ENCODE measurements at places on chromosomes 16 and 17.

DNA sequence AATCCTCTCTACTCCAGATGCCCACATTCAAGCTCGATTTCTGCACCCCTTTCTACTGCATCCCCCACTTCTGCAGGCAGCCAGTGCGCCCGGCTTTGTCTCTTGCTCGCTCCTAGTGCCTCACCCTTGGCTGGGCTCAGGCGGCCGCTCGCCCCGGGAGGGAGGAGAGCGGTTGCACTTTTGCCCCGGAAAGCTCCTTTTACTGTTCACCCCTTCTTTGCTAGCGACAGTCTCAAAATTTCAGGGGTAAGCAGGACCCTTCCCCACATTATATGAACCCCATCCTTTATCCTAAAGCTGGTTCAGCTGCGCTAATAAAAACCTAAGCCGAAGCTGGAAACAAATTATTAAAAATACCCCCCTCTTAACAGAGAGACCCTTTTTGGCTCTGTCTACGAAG lies 1.0 kb downstream of the HOXB5 start:
- DNase-seq, result no peak

- DNase-seq, result no peak
These were observed 738.8 kb downstream of the WWOX start for GRCh38 chr16:78838276-78838675.

DNA sequence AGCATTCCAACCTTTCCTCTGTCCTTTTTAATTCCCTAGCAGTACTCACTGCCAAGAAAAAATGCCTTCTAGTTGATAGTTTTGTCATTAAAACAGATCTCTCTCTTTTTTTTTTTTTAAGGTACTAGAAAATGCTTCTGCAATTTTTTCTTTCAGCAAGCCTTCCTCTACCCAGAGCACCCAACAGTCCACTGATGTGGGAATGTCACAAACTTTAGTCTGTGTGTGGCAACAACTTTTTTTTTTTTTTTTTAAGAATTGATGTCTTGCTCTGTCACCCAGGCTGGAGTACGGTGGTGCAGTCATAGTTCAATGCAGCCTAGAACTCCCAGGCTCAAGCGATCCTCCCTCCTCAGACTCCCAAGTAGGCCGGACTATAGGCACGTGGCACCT lies 34.7 kb downstream of the CDRT15 start:
- DNase-seq, result no peak

DNA sequence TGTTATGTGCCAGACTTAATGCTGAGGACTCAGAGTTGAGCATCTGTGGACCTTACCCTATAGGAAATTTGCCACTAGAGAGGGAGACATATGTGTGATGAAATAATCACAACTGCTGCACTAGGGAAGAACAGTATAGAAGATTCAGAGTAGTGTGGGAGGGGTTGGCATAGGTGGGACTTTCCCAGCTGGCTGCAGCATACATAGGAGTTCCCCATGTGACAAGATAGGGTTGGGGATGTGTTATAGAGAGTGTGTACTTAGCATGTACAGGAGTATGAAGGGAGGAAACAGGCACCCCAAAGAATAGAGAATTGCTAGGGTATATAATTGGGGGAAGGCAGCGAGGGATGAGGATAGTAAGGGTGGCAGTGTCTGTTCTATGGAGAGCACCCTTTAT lies 2.9 kb downstream of the NUP93 start:
- DNase-seq, result no peak

GRCh38 chr16:67966549-67967182 lies 1.8 kb downstream of the SLC12A4 start:
- no peak for DNase-seq

DNA sequence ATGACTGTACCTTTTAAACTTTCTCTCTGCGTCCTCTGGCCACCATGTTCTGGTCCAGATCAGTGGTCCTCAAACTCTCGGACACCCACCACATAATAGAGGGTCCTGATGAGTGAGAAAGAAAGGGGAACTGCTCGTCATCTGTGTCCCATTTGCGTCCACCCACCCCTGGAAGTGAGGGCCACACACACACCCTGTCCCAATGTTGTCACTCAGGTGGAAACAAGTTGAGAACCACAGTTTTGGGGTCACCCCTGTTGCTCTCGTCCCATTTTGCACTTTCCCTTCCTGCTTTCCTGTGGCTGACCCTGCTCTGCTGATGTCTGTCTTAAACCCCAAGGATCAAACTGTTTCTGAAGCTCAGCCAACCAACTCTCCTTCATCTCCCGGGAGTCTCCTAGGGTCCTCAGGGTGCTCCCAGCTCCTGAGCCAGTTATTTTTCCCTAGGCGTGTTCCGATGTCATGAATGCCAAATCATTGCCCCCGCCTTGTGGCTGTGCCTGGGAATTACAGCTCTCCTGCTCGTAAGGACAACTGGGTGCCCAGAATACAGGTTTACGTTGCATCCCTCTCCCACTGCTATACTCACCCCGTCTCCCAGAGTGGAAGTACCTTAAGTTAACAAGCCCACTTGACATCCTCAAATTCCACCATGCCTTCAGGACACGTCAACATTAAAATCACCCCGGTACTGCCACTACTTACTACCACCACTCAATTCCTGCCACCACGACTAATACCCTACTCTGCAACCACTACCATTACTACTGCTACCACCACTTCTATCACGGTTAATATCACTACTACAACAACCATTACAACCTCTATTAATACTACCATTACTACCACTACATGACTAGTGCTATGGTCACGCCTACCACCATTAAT lies 26.0 kb upstream of the HNF1B start:
- no peak for DNase-seq

- DNase-seq, result no peak
These were observed 976 bp downstream of the CCL3L1 start for GRCh38 chr17:36195434-36196130.

DNA sequence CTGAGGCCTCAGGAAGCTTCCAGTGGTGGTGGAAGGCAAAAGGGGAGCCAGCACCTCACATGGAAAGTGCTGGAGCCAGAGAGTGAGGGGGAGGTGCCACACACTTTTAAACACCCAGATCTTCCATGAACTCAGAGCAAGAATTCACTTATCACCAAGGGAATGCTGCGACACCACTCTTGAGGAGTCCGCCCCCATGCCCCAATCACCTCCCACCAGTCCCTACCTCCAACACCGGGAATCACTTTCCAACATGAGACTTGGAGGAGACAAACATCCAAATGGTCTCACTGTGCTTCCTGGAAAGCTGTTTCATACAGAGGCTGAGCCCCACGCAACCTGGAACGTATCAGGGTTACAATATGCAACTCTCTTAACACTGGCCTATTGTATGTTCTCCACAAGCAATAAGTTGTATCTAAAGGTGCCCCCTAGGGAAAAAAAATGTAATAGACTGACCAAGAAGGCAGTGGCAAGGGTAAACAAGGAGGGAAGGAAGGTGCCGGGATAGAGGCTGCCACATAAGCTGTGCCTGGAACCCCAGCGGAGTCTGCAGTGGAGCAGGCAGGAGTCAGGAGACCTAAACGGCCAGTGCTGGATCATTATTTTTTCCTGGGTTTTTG lies 106.7 kb upstream of the FOXF1 start:
- DNase-seq, result no peak

GRCh38 chr16:72149676-72150464 lies 22.1 kb downstream of the PMFBP1 start:
- DNase-seq, result no peak

DNA sequence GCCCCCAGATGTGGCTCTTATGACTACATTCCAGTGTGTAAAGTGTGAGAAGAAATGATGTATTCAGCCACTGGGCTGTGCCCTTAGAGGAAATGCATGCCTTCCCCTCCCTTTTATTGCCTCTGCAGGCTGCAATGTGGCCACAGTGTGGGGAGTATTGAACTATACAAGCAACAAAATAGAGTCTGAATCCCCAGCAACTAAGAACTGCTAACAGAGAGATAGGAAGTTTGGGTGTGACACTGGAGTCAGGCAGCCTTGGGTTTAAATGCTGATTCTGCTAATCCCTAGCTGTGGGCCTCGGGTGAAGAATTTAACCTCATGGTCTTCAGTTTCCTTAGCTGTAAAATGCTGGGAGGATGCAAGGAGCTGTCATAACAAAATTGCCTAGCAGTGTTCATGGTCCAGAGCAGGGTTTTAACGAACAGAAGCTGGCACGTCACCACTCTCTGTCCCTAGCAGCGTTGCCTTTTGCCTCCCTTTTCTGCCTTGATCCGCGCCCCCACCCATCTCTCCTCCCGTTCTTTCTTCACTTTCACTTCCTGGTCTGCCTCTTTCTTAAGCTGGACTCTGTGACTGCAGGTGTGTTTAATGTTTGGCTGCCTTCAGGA lies 50.3 kb downstream of the KPNA2 start:
- DNase-seq, result no peak

DNA sequence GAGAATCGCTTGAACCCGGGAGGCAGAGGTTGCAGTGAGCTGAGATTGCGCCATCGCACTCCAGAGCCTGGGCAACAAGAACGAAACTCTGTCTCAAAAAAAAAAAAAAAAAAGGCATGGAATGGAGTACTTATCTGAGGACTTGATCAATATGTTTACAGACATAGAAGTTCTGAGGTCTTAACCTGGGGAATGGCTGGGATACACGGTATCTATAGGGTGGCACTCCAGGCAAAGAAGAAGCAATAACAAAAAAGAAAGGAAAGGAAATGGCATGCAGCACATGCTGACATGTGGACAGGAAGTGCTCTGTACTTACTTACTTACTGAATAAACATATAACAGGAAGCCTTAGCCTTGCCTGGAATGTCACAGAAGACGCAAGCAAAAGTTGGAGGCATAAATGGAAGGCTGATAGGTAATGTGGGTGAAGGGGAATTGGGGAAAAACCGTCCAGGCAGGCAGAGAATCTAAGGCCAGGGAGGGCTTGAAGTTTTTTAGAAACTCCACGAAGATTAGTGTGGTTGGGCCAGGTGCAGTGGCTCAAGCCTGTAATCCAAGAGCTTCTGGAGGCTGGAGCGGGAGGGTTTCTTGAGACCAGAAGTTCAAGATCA lies 10.1 kb upstream of the SPOP start:
- no peak for DNase-seq

DNA sequence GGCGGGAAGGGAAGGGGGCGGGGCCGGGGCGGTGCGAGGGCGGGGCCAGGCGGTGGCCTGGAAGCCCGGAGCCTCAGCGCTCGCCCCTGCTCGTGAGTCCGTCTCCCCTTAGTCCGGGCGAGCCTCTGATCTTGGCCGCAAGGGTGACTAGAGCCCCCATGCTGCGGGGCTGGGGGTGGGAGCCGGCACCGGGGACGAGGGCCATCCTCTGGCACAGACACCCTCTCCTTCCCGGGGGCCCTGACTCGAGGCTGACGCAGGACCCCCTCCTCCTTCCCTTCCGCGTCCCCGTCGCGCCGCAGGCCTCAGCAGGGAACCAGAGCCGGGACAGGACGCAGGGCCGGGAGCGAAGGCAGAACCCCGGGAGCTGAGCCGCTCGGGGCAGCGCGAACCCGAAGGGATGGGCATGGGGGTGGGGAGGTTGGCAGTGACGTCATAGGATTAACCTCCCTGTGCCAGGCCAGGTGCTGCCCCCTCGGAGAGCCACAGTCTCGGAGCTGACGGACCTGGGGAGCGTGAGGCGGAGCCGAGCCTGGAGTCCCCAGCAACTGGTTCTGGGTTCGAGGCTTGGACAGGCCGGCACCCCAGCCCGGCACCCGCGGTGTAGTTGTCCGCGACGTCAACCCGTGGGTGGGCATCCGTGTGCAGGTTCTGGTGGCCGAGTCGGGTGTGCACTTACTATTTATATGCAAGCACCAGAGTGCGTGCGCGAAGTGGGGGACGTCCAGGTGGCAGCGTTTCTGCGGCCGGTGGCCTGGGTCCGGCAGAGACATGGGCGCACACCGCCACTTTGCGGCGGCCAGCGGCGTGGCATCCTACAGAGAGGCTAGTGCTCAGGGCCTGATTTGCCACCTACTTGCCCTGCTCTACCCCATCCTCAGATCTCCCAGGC lies 503 bp upstream of the PLCD3 start:
- peak; percentile 48 for DNase-seq

GRCh38 chr16:88763502-88764053 lies 21.4 kb downstream of the PIEZO1 start:
- DNase-seq, result no peak

DNA sequence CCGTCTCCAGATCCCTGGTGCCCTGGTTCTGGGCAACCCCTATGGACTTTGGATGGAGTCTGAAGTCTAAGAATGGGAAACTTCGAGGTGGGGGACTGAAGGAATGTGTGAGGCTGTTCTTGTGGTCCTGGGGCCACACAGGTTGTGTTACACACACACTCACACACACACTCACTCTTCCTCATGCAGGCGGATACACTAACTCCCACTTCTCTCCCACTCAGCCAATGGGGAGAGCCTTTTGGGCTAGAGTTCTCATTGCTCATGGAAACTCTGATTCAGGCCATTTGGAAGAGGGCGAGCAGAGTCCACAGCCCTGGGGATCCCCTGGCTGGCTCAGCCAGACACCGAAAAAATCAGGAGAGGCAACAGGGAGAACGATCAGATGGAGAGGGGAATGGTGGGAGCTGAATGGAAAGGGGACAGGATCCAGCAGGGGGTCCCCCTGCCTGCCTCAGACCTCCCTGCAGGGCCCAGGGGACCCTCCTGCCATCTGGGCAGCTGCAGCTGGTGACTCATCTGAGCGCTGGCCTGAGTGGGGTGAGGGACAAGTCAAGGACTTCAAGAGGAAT lies 9.1 kb downstream of the IGFBP4 start:
- DNase-seq, result no peak

- no peak for DNase-seq
These were observed 399.9 kb upstream of the CDH11 start for GRCh38 chr16:65521633-65522328.

DNA sequence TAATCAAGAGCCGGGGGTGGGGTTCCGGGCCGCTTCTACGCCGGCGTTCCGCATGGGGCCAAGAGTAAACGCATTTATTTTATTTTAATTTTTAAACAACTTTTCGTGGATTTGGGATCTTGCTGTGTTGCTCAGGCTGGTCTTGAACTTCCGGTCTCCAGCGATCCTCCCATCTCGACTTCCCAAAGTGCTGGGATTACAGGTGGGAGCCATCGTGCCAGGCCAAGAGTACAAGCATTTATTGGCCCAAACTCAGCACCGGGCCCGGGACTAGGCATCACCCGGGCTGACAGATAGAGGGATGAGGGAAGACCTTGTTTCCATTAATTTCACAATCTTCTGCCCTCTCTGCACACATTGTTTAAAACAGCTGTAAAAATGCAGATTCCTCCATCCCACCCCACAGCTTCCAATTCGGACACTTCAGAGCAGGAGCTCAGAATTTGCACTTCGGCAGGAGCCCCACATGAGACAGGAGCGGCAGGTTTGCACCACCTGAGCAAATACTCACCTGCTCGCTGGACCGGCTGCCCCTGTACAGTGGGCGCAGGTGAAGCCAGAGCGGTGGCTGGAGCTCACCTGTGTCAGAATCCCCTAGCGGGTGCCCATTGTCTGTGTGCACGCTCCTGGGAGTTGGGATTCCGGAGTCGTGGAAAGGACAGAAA lies 663 bp upstream of the GINS2 start:
- DNase-seq, result no peak

GRCh38 chr16:88049561-88050545 lies 98.6 kb downstream of the BANP start:
- no peak for DNase-seq
